ENCODE measurements at places on chromosomes 4 and X.

- H3K36me3 ChIP-seq = no peaks in the 10 kb centered on the region
- 0 out of 2 replicates have a peak, but pooled peaks cover 8% of the 10 kb centered on the region for H3K4me1 ChIP-seq
- peak overlapping the region; percentile 80 for H3K4me3 ChIP-seq
- H3K27me3 ChIP-seq = no peaks in the 10 kb centered on the region
These were observed 2.8 kb downstream of the STAG2 start for GRCh38 chrX:123964156-123964834.

DNA sequence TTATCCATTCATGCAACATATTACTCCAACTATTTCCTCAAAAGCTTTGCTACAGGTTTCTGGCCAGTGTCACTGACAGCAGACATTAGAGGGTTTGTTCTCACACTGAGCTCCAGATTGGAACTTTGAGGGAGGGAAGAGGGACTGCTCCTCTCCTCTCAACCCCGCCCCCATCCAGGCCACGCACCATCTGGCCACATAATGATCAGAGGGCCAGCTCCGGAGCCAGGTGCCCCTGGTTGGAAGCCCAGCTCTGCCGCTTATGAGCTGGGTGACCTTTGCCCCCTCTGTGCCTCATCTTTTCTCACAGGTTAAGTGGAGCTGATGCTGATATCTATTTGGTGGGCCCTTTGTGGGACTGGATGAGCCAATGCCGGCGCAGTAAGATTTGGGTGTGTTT, 55.8 kb downstream of the C4orf50 start:
- no peak overlapping the region for H3K27ac ChIP-seq
- no peaks in the 10 kb centered on the region for H3K4me1 ChIP-seq
- no peak for DNase-seq
- H3K4me3 ChIP-seq = no peak overlapping the region

GRCh38 chr4:176988226-176988625, 195.5 kb upstream of the VEGFC start:
- H3K27me3 ChIP-seq = no peaks in the 10 kb centered on the region
- no peak overlapping the region for H3K4me3 ChIP-seq
- no peaks in the 10 kb centered on the region for H3K36me3 ChIP-seq
- no peak for DNase-seq
- H3K27ac ChIP-seq = no peak overlapping the region

DNA sequence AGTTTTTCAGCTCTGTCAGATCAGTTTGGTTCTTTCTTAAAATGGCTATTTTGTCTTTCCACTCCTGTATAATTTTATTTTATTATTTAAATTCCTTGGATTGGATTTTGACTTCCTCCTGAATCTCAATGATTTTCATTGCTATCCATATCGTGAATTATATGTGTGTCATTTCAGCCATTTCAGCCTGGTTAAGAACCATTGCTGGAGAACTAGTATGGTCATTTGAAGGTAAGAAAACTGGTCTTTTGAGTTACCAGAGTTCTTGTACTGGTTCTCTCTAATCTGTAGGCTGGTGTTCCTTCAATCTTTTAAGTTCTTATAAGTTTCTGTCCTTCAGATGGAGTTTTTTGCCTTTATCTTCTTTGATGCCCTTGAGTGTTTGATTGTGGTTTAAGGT, 815.5 kb downstream of the KLHL13 start:
- DNase-seq = no peak
- H3K27ac ChIP-seq = no peak overlapping the region
- no peak overlapping the region for H3K4me3 ChIP-seq
- no peaks in the 10 kb centered on the region for H3K4me1 ChIP-seq

- peaks cover 5% of the 10 kb centered on the region for H3K27me3 ChIP-seq
- DNase-seq = no peak
- peaks cover 30% of the 10 kb centered on the region for H3K4me1 ChIP-seq
- H3K4me3 ChIP-seq = no peak overlapping the region
These were observed 2.0 kb downstream of the CCDC160 start for GRCh38 chrX:134239016-134239415.
